ENCODE measurements at places on chromosomes 11 and 22. TPM values are rescaled to one million over a fixed set of nuclear protein-coding genes. Genes with fewer than 3 reads are reported as not detected.

Gene CDC42EP2
- 18.7 TPM for total RNA-seq

Gene OR6A2
- total RNA-seq: 0.35 TPM

DNA sequence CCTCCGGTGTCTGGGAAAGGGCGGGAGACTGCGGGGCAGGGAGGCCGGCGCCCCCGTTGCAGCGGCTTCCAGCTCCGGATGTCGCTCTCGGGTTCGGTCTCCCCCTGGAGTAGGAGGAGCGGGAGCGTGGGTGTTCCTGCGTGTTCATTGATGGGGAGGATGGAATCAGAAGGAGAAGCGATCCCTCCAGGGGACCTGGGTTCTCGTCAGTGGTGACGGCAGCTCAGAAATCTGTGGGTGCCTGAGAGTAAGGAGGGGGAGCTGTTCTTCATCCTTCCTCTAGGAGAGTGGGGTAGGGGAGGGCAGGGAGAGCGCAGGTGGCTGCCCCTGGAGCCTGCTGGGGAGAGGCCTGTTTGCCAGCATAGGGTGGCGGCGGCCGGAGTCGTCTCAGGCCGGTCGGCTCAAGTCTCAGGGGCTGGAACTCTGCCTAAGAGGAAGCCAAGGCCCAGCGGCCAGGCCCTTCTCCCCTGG is 1.1 kb downstream of the UBASH3B start:
- DNase-seq: no peak

GRCh38 chr11:116553482-116553881 is 219.3 kb downstream of the BUD13 start:
- no peak for DNase-seq

- no peak for DNase-seq
Observed at GRCh38 chr11:68538025-68538424, 77.5 kb downstream of the PPP6R3 start.

- no peak for DNase-seq
Observed at GRCh38 chr22:24337894-24338645, 67.4 kb downstream of the SPECC1L start.

GRCh38 chr22:50518606-50519005 is 6.8 kb downstream of the SCO2 start:
- no peak for DNase-seq

GRCh38 chr11:35330156-35330889 is 89.0 kb downstream of the SLC1A2 start:
- no peak for DNase-seq

- DNase-seq: no peak
Observed at GRCh38 chr11:123429913-123430720, at the start of gene GRAMD1B. Gene GRAMD1B, plus strand, starts transcription at chr11:123430269. Its CDS starts 524 bp downstream, at chr11:123430793.
